NCI-H1092 (cell line): ENCODE measurements at places on chromosomes 16 and 17.

DNA sequence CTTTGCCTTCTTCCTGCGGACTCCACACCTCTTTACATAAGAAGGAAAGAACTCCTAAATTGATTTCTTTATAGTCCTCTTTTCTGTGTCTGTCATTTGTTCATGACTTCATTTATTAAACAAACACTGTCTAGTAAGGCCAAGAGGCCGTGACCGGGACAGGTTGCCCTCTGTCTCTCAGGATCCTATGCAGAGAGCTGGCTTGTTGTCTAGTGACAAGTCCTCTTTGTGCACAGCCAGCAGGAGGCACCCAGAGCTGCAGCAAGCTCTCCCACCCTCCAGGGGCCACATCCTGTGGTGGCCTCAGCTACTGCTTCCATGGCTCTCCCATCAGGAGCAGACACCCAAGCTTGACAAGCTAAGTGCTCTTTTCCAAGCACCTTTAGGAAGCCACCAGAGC, 50.6 kb downstream of the PLD6 start:
- DNase-seq = no peak

- no peak for DNase-seq
Measured at GRCh38 chr16:10895053-10895946, 18.3 kb downstream of the CIITA start.

GRCh38 chr17:27506348-27507218, 50.3 kb downstream of the KSR1 start:
- DNase-seq = no peak

DNA sequence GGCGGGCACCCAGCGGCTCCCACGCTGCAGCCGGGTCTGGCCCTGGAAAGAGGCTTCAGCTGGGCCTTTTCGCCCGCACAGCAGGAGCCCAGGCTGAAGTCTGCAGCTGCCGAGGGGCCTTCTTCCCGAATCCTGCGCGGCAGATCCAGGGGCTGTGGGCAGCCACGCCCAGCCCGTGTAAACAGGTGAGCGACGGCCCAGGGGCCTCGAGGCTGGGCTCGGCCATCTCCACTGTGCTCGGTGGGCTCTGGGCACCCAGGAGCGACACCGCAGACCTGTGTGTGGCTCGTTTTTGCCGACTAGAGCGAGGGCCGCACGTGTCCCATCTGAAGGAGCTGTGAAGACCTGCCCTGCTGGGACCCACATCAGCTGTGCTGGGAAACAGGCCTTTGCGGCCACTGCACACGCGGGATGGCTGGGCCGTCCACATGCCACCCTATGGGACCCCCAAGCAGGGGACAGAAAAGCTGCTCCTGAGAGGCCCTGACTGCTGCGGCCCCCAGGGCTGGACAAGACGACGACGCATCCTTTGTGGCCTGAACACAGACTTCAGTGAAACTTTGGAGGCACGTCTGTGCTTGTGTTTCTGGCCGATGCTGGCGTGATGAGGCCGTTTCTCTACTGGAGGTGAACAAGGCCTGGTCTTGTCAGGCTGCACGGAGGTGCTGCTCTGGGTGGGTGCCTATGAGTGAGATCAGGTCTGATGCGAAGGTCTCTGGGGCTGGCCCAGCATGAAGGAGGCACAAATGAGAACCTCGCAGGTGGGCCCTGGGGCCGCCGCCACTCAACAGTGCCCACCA, 5.2 kb upstream of the APRT start:
- no peak for DNase-seq

DNA sequence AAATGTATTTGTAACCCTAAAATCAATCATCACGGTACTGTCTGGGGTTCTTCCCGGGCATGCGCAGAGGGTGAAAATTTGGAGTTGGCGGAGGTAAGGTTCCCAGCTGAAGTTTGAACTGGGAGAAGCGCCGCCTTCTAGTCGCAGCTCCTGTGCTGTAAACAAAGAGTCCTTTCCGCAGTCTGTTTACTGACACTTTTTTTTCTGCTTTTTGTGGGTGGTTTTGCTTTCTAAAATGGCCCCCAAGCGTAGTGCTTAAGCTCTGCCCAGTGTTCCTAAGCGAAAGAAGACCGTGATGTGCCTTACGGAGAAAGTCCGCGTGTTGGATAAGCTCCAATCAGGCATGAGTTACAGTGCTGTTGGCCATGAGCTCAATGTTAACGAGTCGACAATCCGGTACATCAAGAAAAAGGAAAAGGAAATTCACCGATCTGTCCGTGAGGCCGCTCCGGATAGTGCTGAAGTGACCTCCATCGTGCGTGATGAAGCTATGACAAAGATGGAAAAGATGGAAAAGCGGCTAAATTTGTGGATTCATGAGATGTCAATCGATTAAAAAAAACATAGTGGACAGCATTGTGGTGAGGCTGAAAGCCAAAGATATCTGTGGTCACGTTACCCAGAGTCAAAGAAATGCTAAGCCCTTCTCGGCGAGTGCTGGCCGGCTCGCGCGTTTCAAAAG, 570 bp upstream of the CFDP1 start:
- peak; percentile 79 for DNase-seq

DNA sequence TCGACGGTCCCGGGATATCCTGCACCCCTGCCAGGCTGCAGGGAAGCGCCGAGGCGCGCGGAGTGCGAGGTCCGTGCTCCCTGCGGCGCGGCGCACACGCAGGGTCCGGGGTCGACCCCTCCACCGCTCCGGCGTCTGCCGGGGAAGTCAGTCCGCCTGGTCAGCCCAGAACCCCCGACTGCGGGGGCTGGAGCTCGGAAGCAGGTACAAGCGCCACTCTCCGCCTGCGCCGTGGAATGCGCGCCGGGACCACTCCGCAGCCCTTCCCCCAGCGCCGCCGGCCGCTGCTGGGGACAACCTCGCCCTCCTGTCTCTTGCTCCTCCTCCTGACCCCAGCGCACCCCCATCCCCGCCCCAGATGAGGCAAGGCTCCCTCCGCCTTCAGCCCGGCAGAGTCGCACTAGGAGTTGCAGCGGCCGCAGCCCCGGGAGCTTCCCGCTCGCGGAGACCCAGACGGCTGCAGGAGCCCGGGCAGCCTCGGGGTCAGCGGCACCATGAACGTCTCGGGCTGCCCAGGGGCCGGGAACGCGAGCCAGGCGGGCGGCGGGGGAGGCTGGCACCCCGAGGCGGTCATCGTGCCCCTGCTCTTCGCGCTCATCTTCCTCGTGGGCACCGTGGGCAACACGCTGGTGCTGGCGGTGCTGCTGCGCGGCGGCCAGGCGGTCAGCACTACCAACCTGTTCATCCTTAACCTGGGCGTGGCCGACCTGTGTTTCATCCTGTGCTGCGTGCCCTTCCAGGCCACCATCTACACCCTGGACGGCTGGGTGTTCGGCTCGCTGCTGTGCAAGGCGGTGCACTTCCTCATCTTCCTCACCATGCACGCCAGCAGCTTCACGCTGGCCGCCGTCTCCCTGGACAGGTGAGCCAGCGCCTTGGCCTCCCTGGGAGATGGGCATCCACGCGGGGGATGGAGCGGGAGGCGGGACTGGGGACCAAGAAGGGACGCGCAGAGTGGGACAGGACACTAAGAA, at the start of gene GALR2:
GALR2 (plus strand) TSS at position 392 of the 974 bp plus-strand sequence; CDS start at position 495, 103 bp downstream.
- DNase-seq = no peak

DNA sequence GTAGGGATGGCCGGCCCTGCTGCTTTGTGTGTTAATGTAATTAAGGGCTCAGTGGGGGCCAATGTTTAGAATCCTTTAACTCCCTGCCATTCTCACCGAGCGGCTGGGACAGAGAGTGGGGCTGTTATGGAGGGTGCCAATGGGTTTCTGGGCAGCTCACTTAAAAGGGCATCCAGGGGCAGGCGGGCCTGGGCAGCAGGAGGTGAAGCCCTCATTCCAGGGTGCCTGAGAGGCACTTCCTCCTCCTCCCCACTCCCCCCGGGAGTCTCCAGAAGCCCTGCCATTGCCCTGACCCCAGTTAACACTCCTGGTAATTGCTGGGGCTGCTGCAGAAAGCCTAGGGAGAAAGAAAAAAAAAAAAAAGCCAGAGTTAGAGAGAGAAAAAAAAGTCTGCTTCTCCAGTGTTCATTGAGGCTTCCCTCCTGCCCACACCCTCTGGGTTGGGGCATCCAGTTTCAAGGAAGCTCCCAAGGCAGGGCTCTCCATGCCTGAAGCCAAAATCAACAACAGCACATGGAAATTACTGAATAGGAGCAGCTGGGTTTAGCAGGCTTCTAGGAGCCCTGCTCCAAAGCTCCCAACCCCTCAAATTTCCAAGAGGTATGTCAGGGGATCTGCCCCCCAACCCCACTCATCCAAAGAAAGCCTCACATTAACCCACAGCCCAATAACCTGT, 28.0 kb downstream of the CUEDC1 start:
- peak; percentile 36 for DNase-seq

GRCh38 chr17:53934931-53935330, 112.2 kb downstream of the KIF2B start:
- no peak for DNase-seq

GRCh38 chr16:68396481-68396880, 51.8 kb downstream of the SMPD3 start:
- DNase-seq = no peak

DNA sequence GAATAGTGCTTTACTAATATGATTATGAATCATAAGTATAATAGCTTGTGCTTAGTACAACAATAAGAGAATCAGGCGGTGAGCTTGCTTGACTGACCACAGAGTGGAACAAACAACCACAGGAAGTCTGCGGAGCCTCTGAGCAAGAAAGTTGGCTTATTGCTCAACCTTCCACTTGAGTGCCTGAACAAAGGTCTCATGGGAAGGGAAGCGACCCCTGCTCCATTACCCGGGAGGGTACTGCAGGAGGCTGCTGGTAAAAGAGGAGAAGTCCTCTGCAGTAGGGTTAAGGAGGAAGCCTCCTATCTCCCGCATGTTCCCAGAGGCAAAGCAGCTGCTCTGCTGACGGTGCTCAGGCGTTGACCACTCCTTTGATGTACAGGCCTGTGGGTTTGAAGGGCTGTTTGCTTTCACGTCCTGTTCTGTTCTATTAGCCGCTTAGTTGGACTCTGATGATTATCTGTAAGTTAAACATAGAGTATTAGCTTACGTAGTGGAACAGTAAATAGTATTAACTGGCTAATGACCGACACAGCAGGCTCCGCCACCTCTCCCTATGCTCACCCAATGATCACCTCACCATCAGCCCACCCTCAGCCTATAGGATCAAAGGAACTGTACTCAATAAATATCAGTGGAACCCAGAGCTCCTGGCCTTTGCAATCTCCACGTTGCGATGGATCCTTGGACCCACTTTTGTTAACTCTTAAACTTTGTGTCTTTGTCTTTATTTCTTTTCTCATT, 17.5 kb downstream of the ALOX15B start:
- no peak for DNase-seq

- no peak for DNase-seq
Measured at GRCh38 chr16:22347100-22347820, 27.2 kb downstream of the CDR2 start.
